ENCODE measurements at places on chromosomes 1 and 21.

- DNase-seq = no peak
Measured at GRCh38 chr1:59310549-59311250, 13.8 kb downstream of the FGGY start.

GRCh38 chr1:180923021-180923841, 10.5 kb downstream of the KIAA1614 start:
- DNase-seq = no peak

GRCh38 chr1:98674075-98674781, 12.7 kb downstream of the SNX7 start:
- no peak for DNase-seq

DNA sequence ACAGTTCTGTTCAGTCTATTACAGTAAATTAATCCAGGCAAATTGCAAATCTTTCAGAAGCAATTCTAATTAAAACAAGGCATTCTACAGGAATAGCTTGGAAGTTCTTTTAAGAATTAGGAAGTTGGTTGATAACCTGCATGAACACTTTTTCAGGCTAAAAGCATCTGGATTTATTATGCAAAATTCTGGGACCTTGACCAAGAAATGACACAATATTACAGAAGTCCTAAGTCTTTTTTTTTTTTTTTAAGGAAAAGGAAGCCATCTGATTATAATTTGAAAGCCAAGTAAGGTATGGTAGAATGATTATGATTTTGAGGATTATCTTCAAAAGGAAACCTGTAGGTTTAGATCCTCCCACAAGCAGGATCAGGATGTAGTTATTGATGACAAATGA, 74.7 kb upstream of the KCNK2 start:
- DNase-seq = no peak

DNA sequence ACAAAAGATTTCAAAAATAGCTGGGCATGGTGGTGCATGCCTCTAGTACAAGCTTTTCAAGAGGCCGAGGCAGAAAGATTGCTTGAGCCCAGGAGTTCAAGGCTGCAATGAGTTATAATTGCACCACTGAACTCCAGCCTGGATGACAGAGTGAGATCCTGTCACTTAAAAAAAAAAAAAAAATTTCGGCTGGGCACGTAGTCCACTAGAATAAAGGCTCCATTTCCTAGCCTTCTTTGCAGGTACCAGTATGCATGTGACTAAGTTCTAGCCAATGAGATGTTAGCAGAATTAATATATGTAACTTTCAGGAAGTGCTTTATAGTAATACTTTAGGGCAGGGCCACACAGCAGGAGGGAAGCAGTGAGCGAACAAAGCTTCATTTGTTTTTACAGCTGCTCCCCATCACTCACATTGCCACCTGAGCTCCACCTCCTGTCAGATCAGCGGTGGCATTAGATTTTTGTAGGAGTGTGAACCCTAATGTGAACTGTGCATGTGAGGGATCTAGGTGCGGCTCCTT, 28.8 kb upstream of the SYDE2 start:
- no peak for DNase-seq

- no peak for DNase-seq
Measured at GRCh38 chr1:118247593-118247992, 62.6 kb upstream of the SPAG17 start.

Data from activated T-cell treated with anti-CD3 and anti-CD28 coated beads for 1 hour (primary cell).